ENCODE measurements at places on chromosomes 2 and 18. TPM values are rescaled to one million over a fixed set of nuclear protein-coding genes. Genes with fewer than 3 reads are reported as not detected.

NGEF gene
- total RNA-seq = not detected

REEP1 gene
- total RNA-seq = 21.5 TPM

XDH gene
- total RNA-seq = 0.13 TPM

MYCN gene
- total RNA-seq = 0.24 TPM

ATF2 gene
- total RNA-seq = 21.8 TPM

ANTXR1 gene
- 31.2 TPM for total RNA-seq

GAREM1 gene
- total RNA-seq = 23.5 TPM

KCNG2 gene
- not detected for total RNA-seq

SKA1 gene
- total RNA-seq = 0.65 TPM

DNA sequence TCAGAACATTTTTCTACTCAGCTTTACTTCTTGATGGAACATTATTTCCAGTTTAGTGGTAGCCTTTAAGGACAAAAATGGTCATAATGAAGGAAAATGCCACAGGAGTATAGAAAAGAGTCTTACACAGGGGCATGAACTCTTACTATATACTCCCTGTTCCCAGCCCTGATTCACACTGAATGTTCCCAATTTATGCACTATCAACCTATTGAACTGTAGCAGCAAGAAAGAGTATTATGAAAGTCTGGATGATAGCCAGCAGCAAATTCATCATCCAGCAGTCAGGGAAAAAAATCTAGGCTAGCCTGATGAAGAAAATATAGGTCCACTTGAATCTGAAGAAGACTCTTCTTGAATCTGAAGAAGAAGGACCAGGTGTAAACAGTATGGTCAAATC, 1170.3 kb upstream of the CHAC2 start:
- no peak for DNase-seq

DNA sequence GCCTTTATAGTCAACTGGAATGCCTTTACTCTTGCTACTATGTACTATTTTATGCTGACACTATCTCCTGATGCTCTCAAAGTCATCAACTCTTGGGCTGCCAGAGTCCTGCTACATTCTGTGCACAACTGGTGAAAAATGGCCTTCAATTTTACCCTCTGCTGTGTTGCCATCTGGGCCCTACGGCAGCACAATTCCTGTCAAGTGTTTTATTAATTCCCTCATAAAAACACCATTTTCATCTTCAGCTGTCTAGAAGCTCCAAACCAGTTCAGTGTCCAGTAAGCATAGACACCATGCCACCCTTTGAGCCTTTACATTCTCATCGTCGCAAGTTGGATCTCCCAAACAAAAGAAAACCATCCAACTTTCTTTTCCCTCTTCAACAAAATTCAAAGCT, 26.5 kb downstream of the CALCRL start:
- no peak for DNase-seq

- DNase-seq = no peak
These were observed 304.6 kb downstream of the PARD3B start for GRCh38 chr2:204849892-204850291.

DNA sequence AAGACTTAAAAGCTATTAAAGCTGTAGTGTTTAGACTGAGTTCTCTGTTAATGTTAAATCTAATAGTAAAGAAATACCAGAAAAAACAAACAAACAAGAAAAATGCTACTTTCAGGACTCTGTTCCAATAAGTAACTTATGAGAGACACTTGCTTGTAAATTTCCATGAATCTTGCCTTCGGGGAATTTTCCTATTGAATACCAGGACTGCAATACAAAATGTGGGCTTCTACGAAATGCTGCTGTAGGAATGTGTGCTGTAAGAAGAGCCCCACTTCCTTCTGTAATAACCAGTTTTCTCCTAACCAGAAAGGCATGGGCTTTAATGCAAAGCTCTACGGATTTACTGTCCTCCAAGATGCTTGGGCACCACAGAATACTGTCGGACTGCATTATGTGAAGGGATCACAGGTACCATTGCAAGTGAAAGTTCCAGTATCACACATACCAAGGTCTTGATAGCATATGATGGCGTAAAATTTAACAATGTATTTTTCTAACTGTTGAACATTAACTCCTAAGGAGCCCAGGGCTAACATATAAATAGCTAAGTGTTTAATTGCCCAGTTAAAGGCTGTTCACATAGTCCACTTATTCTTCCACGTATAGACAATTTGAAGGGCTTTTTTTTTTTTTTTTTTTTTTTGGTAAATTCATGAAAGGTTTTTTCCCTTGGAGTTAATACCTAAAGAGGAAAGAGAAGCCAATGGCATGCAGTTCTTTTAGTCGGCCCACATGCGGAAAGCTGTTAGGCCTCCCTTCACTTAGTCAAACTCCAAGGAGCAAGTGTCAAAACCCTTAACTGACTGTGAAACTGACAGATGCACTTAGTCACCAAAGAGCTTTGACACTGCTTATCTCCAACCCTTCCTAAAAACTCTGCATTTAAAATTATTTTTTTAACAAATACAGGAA, 564.0 kb upstream of the POU3F3 start:
- DNase-seq = no peak

DNA sequence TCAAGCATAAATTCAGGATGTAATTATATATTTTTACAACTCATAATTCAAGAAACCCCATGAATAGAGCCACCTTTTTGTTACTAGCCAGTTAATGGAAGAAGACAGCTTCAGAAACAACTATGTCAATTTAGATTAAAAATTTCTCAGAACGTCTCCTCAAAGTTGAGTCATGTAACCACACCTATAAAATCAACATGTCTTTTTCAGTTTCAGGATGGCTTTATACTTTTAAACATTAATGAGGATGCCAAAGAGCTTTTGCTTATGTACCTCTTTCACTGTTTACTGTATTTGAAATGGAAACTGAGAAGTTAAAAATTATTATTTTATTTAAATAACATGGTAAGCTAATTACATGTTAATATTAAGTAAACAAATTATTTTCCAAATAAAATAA, 280.1 kb downstream of the PTH2R start:
- no peak for DNase-seq

- no peak for DNase-seq
These were observed 81.1 kb downstream of the LONRF2 start for GRCh38 chr2:100241236-100241635.

DNA sequence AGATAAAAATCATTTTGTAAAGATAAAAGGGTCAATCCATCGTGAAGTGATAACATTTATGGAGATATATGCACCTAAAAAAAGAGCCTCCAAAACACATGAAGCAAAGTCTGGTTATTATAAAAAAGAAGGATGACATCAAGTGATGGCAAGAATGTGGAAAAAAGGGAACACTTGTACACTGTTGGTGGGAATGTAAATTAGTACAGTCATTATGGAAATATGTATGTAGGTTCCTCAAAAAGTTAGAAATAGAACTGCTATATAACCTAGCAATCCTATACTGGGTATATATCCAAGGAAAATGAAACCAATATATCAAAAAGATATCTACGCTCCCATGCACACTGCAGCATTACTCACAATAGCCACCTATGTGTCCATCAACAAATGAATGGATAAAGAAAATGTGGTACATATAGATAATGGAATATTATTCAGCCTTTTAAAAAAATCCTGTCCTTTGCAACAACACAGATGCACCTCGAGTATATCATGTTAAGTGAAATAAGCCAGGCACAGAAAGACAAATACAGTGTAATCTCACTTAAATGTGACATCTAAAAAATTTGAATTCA, 28.9 kb downstream of the ABCB11 start:
- no peak for DNase-seq

DNA sequence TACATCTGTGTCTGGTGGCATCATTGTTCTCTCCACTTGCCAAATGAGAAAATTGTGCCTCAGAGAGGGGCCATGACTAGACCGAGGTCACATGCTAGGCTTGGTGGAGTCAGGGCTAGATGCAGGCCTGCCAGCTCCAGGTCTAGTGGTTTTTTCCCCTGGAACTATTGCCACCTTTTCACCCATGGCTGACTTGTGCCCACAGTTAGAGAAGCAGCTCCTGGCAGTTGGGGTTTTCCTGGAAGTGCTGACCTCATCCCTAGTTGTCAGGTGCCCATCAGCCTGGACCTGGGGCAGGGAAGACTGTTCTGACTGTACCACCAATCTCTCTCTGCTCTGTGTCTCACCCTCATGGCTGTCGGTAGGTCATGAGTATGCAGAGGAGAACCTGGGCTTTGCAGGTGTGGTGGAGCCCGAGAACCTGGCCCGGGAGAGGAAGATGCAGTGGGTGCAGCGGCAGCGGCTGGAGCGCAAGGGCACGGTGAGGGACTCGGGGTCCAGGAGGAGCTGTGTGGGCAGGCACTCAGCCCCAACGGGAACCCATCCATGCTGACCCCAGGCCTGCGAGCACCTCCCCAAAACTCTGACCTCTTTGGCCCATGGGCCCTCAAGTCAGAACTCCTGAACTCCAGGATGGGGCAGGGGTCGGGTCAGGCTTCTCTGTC, 12.4 kb upstream of the CATIP start:
- no peak for DNase-seq

GRCh38 chr18:10681581-10682367, 155.9 kb downstream of the NAPG start:
- DNase-seq = no peak

DNA sequence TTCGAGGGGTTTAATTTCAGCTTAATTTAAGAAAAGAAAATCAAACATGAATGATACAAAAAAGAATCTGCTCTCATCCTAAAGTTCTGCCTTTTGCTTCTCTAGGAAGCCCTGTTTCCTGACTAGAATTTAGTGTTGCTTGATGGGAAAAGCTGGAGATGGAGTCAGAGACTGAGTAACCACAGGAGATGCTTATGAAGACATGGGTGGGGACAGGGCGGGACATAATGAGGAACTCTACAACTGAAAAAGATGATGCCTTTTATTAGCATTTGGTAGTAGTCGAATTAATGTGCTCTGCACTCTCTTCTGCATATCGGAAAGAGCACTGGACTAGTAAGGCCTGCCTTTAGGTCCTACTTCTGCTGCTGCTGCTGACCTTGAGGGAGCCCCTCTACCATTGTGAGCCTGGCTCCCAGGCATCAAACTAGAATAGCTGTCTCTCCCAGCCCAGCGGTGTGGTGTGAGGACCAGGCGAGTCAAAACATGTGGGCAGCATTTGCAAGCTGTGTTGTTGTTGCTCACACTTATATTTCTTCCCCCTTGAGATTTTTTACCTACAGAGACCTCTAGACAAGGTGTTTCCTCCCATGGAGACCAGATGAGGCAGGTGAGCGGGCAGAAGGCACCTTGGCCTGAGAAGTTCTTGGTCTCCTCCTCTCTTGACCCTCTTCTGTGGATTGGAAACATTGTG, 61.5 kb downstream of the INPP4A start:
- DNase-seq = no peak

DNA sequence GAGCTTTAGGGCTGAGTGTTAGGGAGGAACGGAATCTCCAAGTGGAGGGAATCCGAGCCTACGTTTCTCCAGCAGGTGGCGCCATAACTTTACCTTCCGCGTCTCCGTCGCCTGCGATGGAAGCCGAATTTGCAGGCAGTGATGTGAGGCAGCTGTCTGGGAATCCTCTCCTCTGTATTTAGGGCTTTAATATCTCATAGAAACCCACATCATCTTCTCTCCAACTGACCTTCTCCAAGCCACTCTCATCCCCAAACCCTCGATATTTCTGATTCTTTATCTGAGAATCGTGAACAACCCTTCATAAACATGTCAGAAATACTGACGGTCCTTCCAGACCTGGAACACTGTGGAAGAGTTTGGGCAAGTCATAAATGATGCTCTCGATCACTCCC, 27.5 kb downstream of the SIX2 start:
- DNase-seq = peak; percentile 78

GRCh38 chr18:74066018-74066417, 81.6 kb downstream of the FBXO15 start:
- DNase-seq = no peak

GRCh38 chr2:96389736-96390135, 54.2 kb downstream of the NCAPH start:
- DNase-seq = no peak

GRCh38 chr18:11521853-11522252, 87.5 kb upstream of the SLC35G4 start:
- DNase-seq = no peak

DNA sequence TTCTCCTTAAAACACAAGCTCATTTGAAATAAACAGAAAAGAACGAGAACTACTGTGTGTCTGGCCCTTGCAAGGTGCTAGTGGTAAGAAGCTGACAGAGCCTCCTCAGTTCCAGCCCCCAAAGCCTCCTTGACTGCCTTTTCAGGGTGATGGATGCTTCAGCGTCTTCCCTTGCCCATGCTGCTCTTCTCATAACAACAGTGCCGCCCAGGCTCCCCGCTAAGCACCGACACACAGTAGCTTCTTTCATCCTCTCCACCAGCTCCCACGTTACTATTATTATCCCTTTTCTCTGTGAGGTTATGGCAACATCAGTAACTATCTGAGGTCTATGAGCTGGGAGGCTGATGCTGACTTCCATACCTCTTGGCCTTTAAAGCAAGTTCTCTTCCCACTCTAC, 418.6 kb downstream of the TSN start:
- DNase-seq = no peak

GRCh38 chr18:46821856-46822711, 65.2 kb upstream of the ST8SIA5 start:
- DNase-seq = no peak

GRCh38 chr18:66749481-66750035, 145.7 kb upstream of the CDH19 start:
- no peak for DNase-seq

DNA sequence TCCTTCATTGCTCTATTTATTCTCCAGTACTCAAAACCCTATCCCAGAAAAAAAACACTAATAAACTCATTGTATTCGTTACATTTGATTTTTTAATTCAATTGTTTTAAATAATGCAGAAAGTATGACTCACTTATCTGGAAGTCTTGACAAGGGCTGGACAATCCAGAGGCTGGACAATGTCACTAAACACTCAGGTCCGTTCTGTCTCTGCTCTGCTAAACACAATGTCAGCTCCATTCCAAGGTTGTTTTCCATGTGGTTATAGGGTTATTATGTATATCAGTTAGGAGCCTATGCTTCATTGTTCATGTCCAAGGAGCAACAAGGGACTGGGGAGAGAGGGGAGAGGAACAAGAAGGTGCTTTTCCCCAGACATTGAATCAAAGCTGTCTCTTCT, 125.5 kb downstream of the IRS1 start:
- DNase-seq = no peak

GRCh38 chr2:30414961-30415360, 32.1 kb upstream of the LCLAT1 start:
- no peak for DNase-seq

GRCh38 chr18:44638034-44638540, 42.6 kb upstream of the SETBP1 start:
- no peak for DNase-seq

- DNase-seq = no peak
These were observed 117.8 kb downstream of the TTC27 start for GRCh38 chr2:32745675-32746074.

- no peak for DNase-seq
These were observed 37.6 kb upstream of the PMAIP1 start for GRCh38 chr18:59861963-59862819.

DNA sequence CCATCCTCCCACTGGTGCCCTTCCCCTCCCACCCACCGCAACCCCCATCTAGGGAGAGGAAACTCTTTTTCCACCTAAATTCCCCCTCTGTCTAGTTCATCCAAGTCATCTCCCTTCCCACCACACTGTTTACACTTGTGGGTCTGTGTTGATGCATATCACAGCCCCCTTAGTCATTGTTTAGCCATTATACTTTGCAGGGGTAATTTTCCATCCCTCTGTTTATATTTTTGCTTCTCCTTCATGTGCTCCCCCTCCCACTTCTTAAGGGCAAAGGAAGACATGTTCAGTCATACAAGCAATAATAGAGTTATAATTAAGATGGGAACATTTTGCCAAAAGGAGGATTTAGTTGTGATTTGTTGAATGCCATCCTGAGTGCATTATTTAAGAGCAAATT, 187.8 kb upstream of the TNP1 start:
- DNase-seq = no peak

- no peak for DNase-seq
These were observed 677.7 kb downstream of the DCDC2C start for GRCh38 chr2:4381049-4381448.

Data from Right ventricle myocardium superior (tissue), 1 donor.